ENCODE measurements at places on chromosomes 5 and 9. TPM values are rescaled to one million over a fixed set of nuclear protein-coding genes. Genes with fewer than 3 reads are reported as not detected.

GRCh38 chr9:29100762-29101161 lies 1527.5 kb upstream of the C9orf72 start:
- no peak overlapping the region for H3K4me3 ChIP-seq
- no peak overlapping the region for H3K27ac ChIP-seq
- DNase-seq: no peak
- no peaks in the 10 kb centered on the region for H3K36me3 ChIP-seq
- no peaks in the 10 kb centered on the region for H3K4me1 ChIP-seq

- H3K36me3 ChIP-seq: no peaks in the 10 kb centered on the region
- no peak overlapping the region for H3K4me3 ChIP-seq
- H3K4me1 ChIP-seq: no peaks in the 10 kb centered on the region
- H3K27me3 ChIP-seq: no peaks in the 10 kb centered on the region
- no peak overlapping the region for H3K27ac ChIP-seq
- no peak for DNase-seq
Observed at GRCh38 chr9:114852050-114852594, 46.3 kb upstream of the TNFSF15 start.

DNA sequence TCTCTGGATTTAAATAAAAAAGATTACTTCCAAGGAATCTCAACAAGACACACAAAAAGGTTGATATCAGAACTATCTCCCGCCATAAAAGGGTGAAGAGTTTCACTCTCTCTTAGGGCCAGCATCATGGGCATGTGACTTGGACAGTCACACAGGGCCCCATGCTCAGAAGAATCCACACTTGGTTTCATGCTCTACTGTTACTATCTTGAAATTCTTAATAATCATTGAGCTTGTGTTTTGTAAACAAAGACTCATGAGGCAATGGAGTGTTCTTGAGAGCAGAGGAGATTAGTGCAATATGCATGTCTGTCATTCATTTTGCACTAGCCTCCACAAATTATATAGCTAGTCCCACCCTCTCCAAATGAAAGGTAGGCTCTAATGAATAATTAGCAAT lies 58.4 kb downstream of the HMHB1 start:
- H3K27ac ChIP-seq: no peak overlapping the region
- H3K4me3 ChIP-seq: no peak overlapping the region
- H3K4me1 ChIP-seq: no peaks in the 10 kb centered on the region
- H3K27me3 ChIP-seq: no peaks in the 10 kb centered on the region

DNA sequence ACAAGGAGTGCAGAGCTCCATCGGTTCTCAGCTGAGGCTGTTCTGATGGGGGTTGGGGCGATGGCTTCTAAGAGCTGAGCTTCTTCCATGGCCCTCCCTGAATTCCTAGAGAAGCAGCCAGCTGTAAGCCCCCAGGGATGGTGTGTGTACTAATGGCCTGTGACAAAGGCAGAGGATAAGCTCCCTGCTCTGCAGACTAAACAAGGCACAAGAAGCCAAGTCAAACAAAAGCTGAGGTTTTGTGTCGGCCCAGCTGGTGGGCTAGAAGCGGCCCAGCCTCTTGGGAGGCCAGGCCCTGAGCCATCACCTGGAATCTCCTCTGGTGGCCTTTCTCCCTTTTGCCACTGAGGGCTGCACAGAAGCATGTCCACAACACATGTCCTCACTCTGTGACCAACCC lies 75.0 kb upstream of the XPA start:
- H3K4me1 ChIP-seq: no peaks in the 10 kb centered on the region
- H3K4me3 ChIP-seq: no peak overlapping the region
- DNase-seq: no peak
- no peaks in the 10 kb centered on the region for H3K36me3 ChIP-seq

DNA sequence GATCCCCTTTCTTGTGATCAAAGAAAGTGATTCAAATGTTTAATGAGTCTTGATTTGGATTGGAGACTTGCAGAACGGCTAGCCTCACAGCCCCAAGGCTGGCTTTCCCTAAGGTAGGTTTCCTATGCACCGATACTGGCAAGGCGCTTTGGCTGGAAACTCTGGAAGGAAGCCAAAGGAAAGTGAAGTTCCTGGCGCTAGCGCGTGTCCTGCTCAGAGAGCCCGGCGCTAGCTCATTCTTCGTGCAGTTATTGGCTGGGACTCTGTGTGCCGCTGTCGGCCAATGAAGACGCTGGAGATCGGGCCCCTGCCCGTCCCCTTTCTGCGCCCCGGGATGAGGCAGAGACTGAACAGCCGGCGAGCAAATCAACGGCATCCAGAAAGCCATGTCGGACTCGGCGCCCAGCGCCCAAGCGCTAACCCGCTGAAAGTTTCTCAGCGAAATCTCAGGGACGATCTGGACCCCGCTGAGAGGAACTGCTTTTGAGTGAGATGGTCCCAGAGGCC lies at the start of gene PCDHGC3:
PCDHGC3 (plus strand) TSS at position 342 of the 507 bp plus-strand sequence; CDS start at position 493, 151 bp downstream.
- peaks cover 23% of the 10 kb centered on the region for H3K27me3 ChIP-seq
- peak within 1 kb of the TSS; percentile 39 for H3K4me3 ChIP-seq
- H3K27ac ChIP-seq: no peak within 1 kb of the TSS
- H3K36me3 ChIP-seq: no peaks in the 10 kb centered on the region

GRCh38 chr9:136098844-136099243 lies 3.8 kb upstream of the NACC2 start:
- H3K27ac ChIP-seq: no peak overlapping the region
- no peak overlapping the region for H3K4me3 ChIP-seq
- H3K27me3 ChIP-seq: no peaks in the 10 kb centered on the region
- no peak for DNase-seq

ADAMTS19 gene
- total RNA-seq: not detected

DNA sequence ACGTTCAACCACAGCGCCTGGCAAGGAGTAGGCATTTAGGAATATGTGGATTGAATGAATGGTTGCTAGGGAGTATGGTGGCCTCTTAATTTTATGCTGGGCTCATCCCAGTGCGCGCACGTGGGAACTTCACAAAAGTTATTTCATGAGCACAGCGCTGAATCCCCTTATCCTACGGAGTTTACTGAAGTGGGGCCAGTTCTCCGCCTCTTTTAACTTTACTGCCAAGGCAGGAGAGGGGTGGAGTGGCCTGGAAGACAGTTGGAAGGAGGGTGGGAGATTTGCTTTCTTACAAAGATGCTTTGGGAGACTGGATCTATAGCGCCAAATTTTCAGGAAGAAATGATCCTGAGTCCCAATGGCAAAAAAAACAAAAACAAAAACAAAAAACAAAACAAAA lies 326.5 kb downstream of the SH3GL2 start:
- no peak overlapping the region for H3K4me3 ChIP-seq
- DNase-seq: no peak
- no peak overlapping the region for H3K27ac ChIP-seq
- H3K27me3 ChIP-seq: no peaks in the 10 kb centered on the region
- H3K36me3 ChIP-seq: no peaks in the 10 kb centered on the region

GRCh38 chr5:119269061-119269944 lies 86.5 kb upstream of the TNFAIP8 start:
- peak; percentile 53 for DNase-seq
- H3K27ac ChIP-seq: peak overlapping the region; percentile 83
- no peaks in the 10 kb centered on the region for H3K36me3 ChIP-seq
- peak overlapping the region; percentile 76 for H3K4me3 ChIP-seq
- peaks cover 43% of the 10 kb centered on the region for H3K4me1 ChIP-seq

GPR151 gene
- not detected for total RNA-seq

TMEM232 gene
- total RNA-seq: 0.38 TPM

- no peak overlapping the region for H3K27ac ChIP-seq
- H3K4me1 ChIP-seq: peaks cover 98% of the 10 kb centered on the region
- no peak for DNase-seq
- H3K27me3 ChIP-seq: no peaks in the 10 kb centered on the region
- no peaks in the 10 kb centered on the region for H3K36me3 ChIP-seq
- no peak overlapping the region for H3K4me3 ChIP-seq
Observed at GRCh38 chr9:89530726-89531125, 32.8 kb upstream of the SEMA4D start.

PKN3 gene
- 7.9 TPM for total RNA-seq

DNA sequence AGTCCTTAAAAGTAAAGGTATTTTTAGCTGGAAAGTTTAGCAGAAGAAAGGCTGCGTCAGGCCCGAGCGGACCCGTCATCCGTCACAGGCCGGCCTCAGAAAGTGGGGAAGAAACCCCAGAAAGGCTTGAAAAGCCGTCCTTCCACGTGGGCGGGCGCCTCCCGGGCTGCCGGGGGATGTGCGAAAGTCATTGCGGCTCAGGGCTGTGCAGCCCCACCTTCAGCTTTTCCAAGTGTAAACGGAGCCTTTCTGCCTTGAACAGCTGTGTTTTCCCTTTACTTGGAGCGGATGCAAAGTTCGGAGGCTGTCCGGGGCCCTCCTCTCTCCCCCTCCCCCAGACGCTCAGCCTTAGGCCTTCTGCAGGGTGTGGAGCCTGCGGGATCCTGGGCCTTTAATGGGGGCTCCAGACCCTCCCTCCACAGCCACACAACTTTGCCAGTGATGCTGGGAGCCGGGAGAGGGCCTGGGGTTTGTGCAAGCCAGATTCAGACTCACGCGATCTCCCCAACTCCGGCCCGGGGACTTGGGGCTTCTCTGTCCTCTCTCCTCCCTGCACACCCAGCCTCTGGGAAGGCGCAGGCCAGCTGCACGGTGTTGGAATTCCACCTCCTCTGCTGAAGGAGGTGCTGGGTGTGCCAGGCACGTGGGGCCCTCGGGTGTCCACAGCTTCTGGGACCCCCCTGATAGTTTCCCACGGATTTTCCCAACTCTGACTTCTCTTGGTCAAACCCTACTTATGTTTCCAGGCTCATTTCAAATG lies 95.5 kb upstream of the RAPGEF1 start:
- peaks cover 11% of the 10 kb centered on the region for H3K4me1 ChIP-seq
- no peaks in the 10 kb centered on the region for H3K27me3 ChIP-seq
- H3K4me3 ChIP-seq: no peak overlapping the region
- no peak for DNase-seq
- H3K36me3 ChIP-seq: no peaks in the 10 kb centered on the region

RNF183 gene
- total RNA-seq: not detected

DNA sequence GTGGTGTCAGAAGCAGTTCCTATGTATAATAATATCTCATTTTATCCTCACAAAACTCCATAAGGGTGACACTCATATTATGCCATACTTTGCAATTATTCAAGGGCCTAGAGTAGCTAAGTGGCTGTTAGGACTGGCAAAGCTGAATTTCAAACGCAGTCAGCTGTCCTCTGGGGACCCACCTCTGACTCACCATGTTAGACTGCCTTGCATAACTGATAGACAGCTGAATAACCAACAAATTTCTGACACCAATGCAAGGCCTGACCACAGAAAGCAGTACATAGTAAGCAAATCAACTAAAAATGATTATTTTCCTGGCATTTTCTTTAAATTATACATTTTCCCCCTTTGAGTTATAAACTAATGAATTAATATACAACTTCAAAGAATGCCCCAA lies 251.6 kb upstream of the PTGER4 start:
- no peak overlapping the region for H3K4me3 ChIP-seq
- H3K27me3 ChIP-seq: no peaks in the 10 kb centered on the region
- peaks cover 10% of the 10 kb centered on the region for H3K4me1 ChIP-seq
- H3K36me3 ChIP-seq: no peaks in the 10 kb centered on the region
- no peak overlapping the region for H3K27ac ChIP-seq
- no peak for DNase-seq

DNA sequence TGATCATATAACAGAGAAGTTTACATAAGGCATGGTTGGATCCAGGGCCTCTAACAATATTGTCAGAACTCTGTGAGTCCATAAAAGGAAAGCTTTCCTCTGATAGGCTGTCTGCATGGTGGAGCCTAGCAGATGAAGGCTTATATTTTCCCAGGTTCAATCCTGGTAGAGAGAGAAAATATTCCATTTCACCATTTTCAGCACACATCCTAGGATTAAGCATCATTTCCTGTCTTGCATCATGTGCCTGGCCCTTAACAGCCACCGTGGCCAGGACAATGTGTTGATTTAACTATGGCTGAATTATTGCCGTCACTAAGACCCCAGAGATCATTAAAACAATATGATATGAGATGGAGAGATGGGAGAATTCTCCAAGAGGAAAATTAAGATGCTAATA lies 90.9 kb upstream of the GRIA1 start:
- H3K27ac ChIP-seq: no peak overlapping the region
- DNase-seq: no peak
- no peak overlapping the region for H3K4me3 ChIP-seq
- H3K4me1 ChIP-seq: no peaks in the 10 kb centered on the region
- no peaks in the 10 kb centered on the region for H3K27me3 ChIP-seq

LCN12 gene
- 1.3 TPM for total RNA-seq

- H3K4me1 ChIP-seq: no peaks in the 10 kb centered on the region
- H3K36me3 ChIP-seq: no peaks in the 10 kb centered on the region
- no peaks in the 10 kb centered on the region for H3K27me3 ChIP-seq
- no peak overlapping the region for H3K27ac ChIP-seq
- DNase-seq: no peak
Observed at GRCh38 chr9:61674882-61675281, 485.0 kb downstream of the SPATA31A7 start.
